Activated T-cell treated with anti-CD3 and anti-CD28 coated beads for 1 hour (primary cell): ENCODE measurements at places on chromosomes 7 and 10.

DNA sequence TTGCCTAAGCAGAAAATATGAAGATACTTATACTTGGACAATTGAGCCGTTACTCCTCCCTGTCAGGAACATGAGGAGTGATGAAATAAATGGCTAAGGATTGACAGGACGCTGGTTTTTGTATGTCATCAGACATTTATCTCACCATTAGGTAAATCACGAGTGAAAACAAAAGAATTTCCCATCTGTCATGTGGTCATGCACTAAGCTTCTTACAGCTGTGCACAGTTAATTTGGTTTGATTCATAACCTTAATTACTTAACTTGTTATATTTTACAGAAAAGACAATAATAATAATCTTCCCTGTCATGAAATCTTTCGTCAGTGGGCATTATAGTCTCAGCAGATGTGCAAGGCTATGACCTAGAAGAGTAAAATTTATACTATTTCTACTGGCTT lies 266.5 kb downstream of the HGF start:
- DNase-seq: no peak

DNA sequence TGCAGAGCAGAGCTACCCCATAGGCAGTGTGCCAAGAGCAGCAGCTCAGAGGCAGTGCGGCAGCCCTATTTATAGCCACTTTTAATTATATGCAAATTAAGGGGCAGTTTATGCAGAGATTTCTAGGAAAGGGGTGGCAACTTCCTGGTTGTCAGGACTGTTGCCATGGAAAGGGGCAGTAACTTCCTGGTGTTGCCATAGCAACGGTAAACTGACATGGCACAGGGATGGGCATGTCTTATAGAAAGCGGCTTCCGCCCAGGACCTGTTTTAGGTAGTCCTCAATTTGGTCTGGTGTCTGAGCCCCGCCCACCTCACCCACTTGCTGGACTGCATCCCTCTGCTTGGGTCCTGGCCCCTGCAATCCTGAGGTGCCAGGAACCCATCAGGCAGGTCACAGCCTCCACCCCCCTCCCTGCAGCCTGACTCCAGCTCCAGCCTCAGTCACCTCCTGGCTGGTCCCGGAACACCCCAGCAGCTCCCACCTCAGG lies 115.8 kb downstream of the TMEM130 start:
- no peak for DNase-seq

GRCh38 chr7:131627735-131628190 lies 71.3 kb upstream of the PODXL start:
- no peak for DNase-seq

GRCh38 chr7:139095194-139095659 lies 14.3 kb downstream of the ZC3HAV1 start:
- DNase-seq: peak; percentile 52

DNA sequence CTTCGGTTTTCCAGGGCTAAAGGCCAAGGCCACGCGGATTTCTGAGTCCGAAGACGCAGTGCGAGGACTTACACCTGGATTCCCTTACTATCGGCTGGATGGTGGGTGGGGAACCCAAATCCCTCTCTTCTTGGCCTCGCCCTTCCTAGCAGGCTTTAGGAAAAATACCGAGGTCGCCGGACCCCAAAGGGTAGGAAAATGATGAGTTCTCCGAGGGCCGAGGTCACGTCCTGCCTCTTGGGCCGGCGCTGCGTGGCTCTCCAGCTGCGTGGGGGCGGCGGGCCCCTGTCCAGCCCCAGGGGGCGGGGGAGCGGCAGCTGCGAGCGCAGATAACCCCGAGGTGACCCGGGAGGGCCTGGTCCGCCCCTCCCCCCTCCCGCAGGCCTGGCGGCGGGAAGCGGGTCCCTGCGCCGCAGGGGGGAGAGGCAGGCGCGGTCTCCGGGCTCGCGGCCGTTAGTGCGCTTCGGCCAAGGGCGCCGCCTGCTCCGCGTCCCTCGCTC lies 805 bp upstream of the HMX3 start:
- no peak for DNase-seq

- no peak for DNase-seq
Measured at GRCh38 chr7:1616741-1617140, 46.9 kb upstream of the PSMG3 start.

DNA sequence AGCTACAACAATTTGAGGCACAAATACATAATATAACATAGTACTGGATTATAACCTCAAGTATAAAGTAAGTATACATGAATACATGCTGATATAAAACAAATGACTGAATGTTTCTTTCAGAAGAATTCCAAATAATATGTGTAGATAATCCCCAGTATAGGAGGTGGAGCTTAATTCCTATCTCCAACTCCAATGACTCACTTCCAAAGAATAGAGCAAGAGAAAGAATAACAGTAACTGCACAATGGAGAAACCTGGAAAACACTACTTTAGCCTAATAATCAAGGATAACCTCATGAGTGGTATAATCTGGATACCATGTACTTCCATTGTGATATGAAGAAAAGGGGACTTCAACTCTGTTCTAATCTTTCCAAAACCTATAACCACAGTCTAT lies 13.7 kb upstream of the SEMA3C start:
- no peak for DNase-seq

DNA sequence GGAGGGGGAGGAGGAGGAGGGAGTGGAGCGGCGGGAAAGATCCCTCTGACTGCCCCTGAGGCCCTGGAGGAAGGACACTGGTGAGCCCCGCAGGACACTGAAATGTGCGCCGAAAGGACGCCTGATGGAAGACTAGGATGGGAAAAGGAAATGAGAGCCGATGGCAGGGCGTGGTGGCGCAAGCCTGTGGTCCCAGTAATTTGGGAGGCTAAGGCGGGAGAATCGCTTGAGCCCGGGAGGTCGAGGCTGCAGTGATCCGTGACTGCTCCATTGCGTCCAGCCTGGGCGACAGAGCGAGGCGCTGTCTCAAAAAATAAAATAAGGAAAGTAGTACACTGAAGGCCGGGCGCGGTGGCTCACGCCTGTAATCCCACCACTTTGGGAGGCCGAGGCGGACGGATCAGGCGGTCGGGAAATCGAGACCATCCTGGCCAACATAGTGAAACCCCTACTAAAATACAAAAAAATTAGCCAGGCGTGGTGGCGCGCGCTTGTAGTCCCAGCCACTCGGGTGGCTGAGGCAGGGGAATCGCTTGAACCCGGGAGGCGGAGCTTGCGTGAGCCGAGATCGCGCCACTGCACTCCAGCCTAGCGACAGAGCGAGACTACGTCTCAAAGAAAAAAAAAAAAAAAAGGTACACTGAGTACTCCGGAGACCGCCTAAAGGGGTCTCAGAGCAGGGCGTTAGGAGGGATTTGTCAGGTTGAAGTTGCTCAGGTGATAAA lies 561 bp upstream of the HNRNPF start:
- peak; percentile 52 for DNase-seq

GRCh38 chr10:114643158-114643557 lies 14.9 kb downstream of the ABLIM1 start:
- DNase-seq: no peak

- DNase-seq: no peak
Measured at GRCh38 chr10:28468707-28469483, 64.0 kb upstream of the WAC start.

- DNase-seq: no peak
Measured at GRCh38 chr7:47539398-47540052, 42.4 kb downstream of the TNS3 start.

DNA sequence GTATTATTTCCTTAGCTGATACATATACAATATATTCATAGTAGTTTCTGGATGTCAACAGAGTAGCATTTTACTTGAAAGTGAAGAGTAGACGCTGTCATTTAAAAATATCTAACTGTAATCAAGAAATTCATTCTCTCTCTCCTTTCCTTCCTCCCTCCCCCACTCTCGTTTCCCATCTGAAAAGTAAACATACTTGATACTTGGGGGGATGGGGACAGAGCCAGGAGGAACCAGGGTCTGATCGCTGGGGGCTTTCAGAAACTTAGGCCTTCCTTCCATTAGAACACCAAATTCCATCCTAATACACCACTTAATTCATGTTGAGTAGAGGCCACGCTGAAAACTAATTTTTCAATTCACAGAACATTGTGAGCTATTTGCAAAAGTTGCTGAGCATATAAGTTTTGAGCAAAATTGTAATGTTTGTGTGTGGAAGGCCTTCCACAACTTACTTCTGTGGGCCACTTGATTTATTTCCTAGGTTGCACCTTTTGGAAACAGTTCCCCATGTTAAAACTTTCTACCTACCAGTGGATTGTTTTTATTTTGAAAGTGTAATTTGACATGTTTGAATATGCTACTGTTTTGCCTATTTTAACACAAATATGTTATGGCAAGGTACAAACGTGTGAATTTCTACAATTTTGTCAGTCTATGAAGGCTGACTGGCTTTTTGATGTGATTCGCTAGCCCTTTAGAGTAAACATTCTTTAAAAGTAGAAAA lies 35.2 kb downstream of the CNPY1 start:
- no peak for DNase-seq
